Tongue (tissue), 3 donors: ENCODE measurements at places on chromosomes 12 and 14.

DNA sequence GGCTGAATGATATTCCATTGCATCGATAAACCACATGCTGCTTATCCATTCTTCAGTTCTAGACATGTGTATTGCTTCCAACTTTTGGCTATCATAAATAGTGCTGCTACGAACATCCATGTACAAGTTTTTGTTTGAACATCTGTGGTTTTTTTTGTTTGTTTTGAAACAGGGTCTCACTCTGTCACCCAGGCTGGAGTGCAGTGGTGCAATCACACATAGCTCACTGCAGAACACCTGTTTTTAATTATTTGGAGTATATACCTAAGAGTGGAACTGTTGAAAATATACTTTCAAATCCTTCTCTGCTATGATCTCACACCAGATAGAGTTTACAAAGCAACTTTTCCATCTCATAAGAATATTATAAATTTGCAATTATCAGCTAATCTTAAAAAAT lies 124.2 kb downstream of the TTC7B start:
- DNase-seq: no peak

GRCh38 chr14:28382444-28383190 lies 384.0 kb upstream of the FOXG1 start:
- DNase-seq: no peak

GRCh38 chr12:52149182-52149641 lies 42.6 kb downstream of the KRT80 start:
- no peak for DNase-seq

GRCh38 chr14:77306416-77306815 lies 14.3 kb downstream of the POMT2 start:
- peak; percentile 88 for DNase-seq

GRCh38 chr12:117936722-117937484 lies 31.9 kb downstream of the KSR2 start:
- no peak for DNase-seq

GRCh38 chr14:36773136-36773540 lies 111.5 kb downstream of the PAX9 start:
- DNase-seq: no peak

GRCh38 chr14:52868911-52869618 lies 77.7 kb upstream of the GNPNAT1 start:
- DNase-seq: no peak

DNA sequence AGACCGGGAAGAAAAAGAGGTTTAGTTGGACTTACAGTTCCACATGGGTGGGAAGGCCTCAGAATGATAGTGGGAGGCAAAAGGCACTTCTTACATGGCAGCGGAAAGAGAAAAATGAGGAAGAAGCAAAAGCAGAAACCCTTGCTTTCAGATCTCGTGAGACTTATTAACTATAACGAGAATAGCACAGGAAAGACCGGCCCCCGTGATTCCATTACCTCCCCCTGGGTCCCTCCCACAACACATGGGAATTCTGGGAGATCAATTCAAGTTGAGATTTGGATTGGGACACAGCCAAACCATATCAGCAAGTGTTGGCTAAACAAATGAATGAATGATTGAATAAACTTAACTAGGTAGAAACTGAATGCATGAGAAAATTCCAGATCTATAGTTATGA lies 85.3 kb upstream of the PARP11 start:
- no peak for DNase-seq

DNA sequence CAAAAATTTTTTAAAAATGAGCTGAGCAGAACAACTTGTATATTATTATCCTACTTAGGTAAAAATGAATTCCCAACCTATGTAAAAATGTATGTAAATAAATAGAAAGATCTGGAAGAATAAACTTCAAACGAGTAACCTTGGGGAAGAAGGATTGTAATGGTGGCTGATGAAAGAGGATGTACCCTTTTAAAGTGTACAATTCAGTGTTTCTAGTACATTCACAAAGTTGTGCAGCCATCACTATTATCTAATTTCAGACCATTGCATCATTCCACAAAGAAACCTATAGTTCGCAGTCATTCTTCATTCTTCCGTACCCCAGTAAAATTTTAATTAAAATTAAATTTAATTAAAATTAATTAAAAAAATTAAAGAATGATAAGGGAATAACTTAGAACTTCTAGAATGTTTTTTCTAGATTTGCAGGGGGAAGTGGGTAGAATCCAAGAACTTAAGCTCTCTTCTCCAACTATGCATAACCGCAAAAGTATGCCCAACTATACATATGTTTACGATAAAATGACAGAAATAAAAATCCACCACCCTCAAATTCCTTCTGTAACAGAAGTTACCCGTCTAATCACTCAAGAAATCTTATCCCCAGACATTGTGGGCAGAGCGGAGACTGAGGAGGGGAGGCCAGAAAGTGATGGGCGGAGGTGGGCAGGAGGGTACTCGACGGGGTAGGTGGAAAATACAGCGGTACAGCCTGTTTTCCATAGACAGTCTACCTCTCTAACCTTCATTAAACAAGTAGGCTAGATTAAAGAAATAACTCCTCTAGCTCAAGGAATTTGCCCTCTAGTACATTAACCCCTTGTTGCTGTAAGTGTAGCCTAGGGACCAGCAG lies 921 bp downstream of the DEPDC4 start:
- no peak for DNase-seq

- DNase-seq: peak; percentile 22
Observed at GRCh38 chr14:72118841-72119240, 186.6 kb downstream of the RGS6 start.

- DNase-seq: no peak
Observed at GRCh38 chr12:24742378-24742777, 206.5 kb downstream of the BCAT1 start.

- no peak for DNase-seq
Observed at GRCh38 chr14:93690146-93690545, 98.1 kb downstream of the PRIMA1 start.

DNA sequence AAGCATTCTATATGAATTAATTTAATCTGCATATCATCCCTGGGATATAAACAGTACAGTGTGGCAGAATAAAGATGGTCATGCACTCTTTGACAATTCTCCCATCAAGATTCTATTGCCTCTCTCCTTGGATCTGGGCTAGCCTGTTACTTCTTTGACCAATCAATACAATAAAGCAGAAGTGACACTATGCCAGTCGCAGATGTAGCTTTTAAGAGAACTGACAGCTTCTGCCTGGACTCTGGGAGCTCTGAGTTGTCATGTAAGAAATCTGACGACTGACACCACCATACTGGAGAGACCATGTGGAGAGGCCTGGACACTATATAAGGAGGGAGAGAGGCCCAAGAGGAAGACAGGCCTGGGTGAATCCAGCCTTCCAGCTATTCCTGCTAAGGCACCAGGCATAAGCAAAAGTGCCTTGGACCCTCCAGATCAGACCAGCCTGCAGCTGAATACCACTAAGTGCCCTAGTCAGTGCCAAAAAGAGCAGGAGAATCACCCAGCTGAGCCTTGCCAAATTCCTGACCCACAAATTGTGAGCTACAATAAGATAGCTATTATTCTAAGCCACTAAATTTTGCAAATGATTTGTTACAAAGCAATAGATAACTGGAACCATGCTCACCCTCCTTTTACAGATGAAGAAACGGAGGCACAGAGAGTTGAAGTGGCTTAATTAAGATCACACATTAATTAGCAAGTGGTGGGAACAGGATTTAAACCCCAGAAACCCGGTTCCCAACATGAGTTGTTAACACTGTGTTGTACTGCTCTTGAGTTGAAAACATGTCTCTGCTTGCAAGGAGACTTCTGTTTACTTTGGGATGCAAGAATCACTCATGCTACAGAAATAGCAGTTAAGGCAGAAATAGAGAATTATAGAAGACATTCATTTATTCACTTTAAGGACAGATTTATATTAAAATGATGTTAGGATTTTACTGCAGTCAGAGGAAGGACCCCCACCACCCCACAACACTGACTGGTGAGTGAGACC lies 84.6 kb downstream of the RIN3 start:
- no peak for DNase-seq

DNA sequence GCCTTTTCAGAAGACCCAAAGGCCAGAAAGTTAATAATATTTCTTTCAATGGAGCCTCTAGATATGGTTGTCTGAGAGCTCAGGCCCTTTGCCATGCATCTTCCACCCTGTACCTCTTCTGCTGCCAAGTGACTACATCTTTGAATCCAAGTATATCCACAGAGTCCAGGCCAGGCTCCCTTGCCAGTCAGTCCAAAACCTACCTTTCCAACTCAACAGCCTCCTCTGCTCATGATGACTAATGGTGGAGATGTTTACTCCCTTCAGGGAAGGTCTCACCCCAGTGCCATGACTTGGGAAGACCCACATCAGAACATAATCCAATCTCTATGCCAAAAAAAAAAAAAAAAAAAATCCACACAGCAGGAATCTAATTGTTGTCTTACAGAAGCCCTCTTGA lies 20.4 kb downstream of the TTC9 start:
- no peak for DNase-seq

DNA sequence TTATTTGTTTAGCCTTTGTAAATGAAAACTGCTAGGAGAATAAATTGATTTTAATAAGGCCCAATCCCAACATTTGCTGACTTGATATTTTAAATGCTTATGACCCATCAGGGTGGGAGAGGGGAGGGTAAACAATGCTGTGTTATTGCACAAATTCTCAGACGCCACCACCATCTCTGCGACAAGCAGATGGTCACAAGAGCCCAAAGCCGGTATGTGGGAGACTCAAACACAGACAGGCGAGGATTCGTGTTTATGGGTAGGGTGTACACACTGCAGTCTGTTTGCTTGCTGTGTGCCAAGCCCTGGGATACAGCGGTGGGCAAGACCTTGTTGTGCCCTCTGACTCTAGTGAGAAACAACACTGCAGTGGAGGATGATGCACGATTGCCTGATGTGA lies 39.2 kb upstream of the PWP1 start:
- DNase-seq: no peak

- DNase-seq: no peak
Observed at GRCh38 chr14:73249108-73249507, 11.8 kb downstream of the PAPLN start.

GRCh38 chr14:89856871-89857345 lies 97.6 kb downstream of the EFCAB11 start:
- no peak for DNase-seq

GRCh38 chr12:100674036-100674888 lies 100.8 kb downstream of the GAS2L3 start:
- no peak for DNase-seq

DNA sequence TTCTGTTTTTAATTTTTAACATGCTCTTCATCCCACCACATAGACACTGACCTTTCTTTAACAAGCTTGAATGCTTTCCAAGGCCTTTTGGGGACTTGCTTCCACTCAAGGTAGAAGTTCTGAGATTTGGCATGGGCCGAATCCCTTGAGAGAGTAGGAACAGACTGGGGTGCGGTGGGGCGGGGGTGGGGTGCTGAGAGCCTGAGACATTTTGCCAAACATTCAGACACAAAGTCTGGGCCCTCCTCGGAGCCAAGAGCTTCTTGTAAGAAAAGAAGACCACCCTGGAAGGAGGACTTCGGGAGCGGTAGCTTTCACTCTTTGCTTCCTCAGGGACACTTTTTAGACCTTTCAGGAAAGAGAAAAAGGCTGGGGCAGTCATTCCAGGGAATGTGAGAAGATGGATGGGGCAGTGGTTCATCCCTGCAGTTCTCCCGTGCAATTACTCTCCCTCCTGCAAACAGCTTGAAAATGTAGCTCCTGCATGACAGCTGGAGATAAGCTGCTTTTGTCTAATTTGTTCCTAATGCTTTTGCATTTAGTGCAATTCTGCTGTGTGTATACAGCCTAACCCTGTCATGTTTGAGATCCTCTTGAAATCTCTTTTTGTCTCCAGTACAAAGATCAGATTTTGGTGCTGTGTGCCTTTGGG lies 16.3 kb upstream of the MYO1H start:
- peak; percentile 55 for DNase-seq
